ENCODE measurements at places on chromosomes 3 and 15. TPM values are rescaled to one million over a fixed set of nuclear protein-coding genes. Genes with fewer than 3 reads are reported as not detected.

Gene ZPLD1
- total RNA-seq: not detected

Gene FOXB1
- total RNA-seq: not detected

GRCh38 chr3:67067251-67067650 lies 69.1 kb downstream of the KBTBD8 start:
- H3K4me3 ChIP-seq: no peak overlapping the region
- H3K36me3 ChIP-seq: no peaks in the 10 kb centered on the region
- DNase-seq: no peak

GRCh38 chr3:28587723-28588122 lies 239.1 kb upstream of the AZI2 start:
- H3K27me3 ChIP-seq: no peaks in the 10 kb centered on the region
- no peaks in the 10 kb centered on the region for H3K36me3 ChIP-seq
- H3K4me1 ChIP-seq: no peaks in the 10 kb centered on the region
- no peak overlapping the region for H3K27ac ChIP-seq

DNA sequence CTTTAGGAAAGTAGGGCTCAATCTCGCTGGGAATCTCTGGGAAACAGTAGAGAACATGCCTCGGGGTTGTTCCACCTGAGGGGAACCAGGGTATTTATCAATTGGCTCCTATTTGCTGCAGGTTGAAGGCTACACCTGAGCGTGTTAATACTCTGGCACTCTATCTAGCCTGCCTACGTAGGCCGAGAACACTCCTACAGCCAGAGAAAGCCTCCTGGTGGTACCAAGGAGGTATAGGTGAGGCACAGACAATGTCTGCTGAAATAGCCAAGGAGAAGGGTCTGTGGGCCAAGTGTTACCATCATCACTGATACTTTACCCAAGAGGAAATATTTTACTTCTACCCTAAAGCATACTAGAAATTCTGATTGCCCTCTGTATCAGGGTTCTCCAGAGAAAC lies 341.0 kb upstream of the UBE2E2 start:
- H3K27ac ChIP-seq: no peak overlapping the region
- no peak overlapping the region for H3K4me3 ChIP-seq
- no peaks in the 10 kb centered on the region for H3K27me3 ChIP-seq
- no peaks in the 10 kb centered on the region for H3K36me3 ChIP-seq
- no peaks in the 10 kb centered on the region for H3K4me1 ChIP-seq
- no peak for DNase-seq

Measured in B cell (primary cell).